ENCODE measurements at places on chromosomes 6 and 20.

DNA sequence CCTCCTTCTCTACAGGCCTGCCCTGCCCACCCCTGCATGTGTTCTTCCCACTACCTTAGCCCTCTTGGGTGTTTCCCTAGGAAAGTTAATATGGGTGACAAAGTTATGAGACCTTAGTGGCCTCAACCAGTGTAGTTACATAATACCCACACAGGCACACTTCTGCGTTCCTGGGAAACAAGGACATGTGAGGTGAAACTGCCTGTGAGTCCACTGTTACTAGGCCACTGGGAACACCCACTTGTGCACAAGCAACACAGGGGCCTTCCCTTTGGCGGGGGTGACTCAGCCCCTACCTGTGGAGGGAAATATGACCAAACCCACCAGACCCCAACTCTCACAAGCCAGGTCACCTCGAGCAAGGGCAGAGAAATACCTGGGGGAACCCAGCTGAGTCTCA is 12.8 kb downstream of the PI16 start:
- DNase-seq, result no peak

GRCh38 chr6:20024316-20024673 is 187.1 kb downstream of the ID4 start:
- DNase-seq, result no peak

- DNase-seq, result no peak
These were observed 35.7 kb downstream of the HBS1L start for GRCh38 chr6:135018941-135019340.

- DNase-seq, result no peak
These were observed 162.9 kb upstream of the SASH1 start for GRCh38 chr6:148179786-148180185.

- DNase-seq, result peak; percentile 74
These were observed 60.1 kb downstream of the GFOD1 start for GRCh38 chr6:13427316-13427715.

DNA sequence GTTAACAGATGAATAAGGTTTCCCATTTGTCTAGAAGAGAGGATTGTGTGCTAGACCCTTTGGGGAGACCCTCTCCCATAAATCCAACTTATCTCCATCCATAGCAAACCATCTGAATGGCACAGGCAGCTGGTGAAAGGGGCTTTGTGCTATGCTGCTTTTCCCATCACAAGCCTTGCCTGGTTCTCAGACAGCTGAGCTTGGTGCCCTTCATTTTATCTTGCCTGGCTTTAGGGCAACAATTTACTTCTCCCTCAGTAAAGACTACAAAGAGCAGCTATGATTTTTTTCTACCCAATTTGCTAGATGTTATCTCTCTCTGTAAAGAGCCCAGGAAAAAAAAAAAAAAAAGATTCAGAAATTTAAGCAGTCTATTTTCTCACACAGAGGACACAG is 117.0 kb upstream of the COL21A1 start:
- DNase-seq, result no peak

DNA sequence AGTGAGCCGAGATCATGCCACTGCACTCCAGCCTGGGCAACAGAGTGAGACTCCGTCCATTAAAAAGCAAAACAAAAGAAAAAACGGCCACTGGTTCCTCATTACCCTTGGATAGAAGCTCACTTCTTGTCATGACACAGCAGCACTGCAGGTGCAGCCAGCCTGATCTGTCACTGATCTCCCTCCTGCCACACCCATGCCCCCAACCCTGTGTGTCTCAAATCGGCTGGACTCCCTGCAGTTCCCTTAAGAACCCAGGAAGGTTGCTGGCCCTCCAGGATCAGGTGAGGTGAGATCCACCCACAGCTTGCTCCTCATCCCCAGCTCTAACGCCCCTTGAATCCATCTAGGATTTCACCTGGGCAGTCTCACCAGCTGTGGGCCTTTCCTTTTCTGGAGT is 26.3 kb upstream of the NNAT start:
- no peak for DNase-seq

DNA sequence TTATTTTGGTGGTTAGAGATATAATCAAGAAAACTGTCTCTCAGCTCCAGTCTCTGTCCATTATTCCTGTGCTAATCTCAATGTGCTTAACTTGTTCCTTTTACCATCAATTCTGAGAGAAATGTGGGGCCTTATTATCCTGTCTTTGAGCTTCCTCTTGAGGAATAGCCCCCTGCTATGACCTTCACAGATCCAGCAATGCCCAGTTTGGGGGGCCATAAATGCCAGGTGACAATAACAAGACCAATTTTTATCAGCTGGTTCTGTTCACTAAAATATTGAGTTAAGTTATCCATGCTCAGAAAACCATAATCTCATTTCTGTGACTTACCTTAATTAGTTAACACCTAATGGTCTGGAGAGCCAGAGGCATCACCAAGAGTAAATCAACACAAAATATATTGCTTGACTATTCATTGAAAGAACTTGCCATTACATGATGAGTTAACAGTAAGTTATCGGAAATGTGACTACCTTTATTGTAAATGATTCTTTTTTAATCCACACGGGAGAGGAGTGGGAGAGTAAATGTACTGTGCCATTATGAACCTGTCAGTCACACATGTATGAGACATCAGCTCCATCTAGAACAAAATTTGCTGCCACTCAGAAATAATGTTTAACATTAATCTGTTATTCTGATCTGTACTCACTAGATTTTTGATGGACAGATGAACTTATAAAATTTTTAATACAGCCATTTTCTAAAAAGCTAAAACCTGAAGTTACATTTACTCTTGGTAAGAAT is 149.7 kb downstream of the ID4 start:
- DNase-seq, result no peak

DNA sequence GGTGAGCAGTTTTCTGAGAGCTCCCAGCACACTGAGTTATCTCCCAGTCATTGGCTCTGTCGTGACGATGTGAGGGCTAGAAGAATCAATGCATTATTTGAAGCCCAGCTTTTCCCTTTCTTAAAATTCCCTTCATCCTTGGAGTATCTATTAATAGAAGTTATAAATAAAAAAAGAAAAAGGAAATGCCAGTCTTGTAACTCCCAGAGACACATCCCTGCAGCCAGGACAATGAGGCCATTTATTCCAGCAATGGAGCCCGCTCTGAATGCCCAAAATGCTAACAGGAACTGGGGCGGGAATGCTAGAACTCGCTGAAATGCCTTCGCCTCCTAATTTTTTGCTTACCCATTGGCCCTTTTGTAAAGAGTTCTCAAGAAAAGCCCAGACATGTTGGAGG is 305.8 kb downstream of the TFAP2C start:
- no peak for DNase-seq

GRCh38 chr6:33975661-33976436 is 170.0 kb downstream of the GRM4 start:
- no peak for DNase-seq

GRCh38 chr6:47413752-47414422 is 63.7 kb upstream of the CD2AP start:
- DNase-seq, result peak; percentile 74

DNA sequence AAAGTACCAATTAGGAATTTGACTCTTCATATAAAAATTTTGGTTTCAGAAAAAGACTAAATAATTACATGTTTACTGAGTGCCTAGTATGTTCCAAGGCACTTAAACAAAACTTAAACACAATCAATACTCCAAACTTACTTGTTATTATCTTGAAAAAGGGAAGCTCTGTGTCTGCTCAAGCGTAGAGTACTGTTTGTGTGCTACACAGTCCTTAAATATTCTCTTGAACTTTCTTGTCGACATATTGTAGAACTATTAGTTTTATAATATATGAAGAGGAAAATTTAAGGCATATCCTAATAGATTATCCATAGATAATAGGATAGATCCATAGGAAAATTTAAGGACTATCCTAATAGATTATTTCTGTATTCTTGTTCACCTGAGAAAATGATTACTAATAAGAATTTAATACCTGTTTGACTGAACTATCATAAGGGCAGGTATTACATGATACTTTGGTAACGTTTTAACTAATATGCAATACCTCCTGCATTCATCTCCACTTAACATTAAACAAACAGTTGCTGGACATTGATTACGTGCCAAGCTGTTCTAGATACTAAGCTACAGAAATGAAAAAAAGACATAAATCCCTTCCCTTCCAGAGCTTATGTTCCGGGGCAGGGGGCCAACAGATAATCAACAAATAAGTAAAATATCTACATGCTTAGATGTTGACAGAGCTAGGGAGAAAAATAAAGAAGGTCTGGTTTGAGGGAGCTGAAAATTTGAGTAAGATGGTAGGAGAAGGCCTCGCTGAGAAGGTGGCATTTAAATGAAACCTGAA is 115.2 kb upstream of the BCLAF1 start:
- no peak for DNase-seq

- no peak for DNase-seq
These were observed 13.6 kb upstream of the DBNDD2 start for GRCh38 chr20:45394221-45395113.

DNA sequence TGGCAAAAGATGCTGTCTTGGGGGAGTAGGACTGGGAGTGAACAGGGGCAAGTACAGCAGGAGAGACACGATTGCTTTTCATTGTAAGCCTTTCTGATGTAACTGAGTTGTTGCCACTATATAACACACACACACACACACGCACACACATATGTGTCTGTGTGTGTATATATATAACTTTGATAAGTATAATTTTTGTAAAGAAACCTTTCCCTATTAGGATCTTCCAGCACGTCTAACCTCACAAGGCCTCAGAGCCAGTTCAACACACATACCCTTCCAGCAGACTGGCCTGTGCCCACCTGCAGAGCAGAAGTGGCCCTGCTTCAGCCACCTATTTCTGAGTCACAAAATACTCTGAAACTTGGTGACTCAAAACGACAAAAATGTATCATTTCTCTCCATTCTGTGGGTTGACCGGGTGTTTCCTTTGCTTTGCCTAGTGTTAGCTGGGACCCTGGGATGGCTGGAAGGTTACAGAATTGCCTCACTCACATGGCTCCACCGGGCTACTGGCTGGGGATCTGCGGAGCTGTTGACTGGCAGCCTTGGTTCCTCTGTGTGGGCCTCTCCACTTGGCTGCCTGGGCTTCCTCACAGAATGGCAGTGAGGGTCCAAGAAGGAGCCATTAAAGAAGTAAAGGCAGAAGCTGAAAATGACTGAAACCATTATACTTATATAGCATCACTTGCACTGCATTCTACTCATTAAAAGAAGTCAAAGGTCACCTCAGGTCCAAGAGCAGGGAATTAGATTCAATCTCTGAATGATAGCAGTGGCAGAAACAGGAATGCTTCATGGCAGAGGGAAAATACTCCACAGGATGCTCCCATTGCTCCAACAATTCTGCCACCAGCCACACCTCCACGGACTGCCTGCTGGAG is 126.4 kb downstream of the BANF2 start:
- peak; percentile 90 for DNase-seq

DNA sequence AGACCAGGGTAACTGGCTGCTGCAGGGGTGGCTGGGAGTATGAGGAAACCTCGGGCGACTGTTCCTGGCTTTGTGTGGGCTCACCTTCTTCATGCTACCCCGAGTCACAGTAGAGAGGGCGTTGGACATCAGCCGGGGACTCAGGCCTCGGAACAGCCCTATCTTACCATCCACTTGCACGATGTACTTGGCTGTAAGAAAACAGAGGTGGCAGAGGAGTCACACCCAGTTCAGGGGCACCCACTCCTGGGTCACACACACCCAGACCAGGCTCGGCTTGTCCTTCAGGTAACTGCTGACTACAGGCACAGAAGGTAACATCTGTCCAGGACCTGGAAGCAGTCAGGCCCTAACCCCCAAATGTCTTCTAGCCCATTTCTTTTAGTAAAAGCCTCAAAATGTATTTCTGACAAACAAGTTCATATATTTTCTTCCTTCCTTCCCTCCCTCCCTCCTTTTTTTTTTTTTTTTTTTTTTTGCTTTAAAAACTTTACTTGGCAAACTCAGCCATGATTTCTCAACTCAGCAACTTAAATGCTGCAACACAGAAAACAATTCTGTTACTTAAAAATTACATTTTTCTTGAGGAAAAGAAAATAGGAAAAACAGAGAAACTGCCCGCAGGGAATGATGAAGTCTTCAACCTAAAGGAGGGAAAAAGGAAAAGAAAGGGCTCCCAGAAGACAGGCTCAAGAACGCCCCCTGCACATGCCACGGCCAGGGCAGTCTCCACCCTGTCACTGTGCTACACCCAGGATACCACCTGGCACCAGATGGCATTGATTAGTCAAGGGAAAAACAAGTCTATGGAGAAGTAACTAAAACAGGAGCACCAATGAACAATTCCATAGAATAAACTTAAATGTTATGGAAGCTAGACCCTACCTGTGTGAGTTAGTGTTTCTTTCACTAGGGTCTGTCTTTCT is 7.3 kb downstream of the MTCH1 start:
- DNase-seq, result no peak

GRCh38 chr6:50925548-50925947 is 106.9 kb downstream of the TFAP2B start:
- no peak for DNase-seq

- no peak for DNase-seq
These were observed 49.0 kb upstream of the RNF24 start for GRCh38 chr20:4064144-4064909.

GRCh38 chr20:62879275-62880146 is 17.9 kb upstream of the TCFL5 start:
- DNase-seq, result no peak

DNA sequence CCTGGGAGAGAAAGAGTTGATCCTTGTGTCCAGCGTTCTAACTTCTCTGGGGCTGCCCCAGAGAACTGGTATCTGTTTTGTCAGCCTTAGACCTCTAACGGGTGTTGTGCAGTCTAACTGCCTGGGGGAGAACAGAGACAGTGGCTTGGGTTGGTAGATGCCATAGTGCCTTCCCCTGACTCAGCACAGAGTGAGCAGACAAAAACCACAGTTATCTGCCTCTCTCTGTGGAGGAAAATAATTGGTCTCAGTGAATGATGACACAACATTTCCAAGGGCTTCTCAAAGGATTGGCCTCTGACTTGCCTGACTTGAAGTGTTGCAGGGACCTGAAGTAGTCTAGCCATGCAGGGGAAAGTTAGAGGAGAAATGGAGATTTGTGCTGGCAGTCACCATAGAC is 226.2 kb upstream of the MAN1A1 start:
- no peak for DNase-seq

DNA sequence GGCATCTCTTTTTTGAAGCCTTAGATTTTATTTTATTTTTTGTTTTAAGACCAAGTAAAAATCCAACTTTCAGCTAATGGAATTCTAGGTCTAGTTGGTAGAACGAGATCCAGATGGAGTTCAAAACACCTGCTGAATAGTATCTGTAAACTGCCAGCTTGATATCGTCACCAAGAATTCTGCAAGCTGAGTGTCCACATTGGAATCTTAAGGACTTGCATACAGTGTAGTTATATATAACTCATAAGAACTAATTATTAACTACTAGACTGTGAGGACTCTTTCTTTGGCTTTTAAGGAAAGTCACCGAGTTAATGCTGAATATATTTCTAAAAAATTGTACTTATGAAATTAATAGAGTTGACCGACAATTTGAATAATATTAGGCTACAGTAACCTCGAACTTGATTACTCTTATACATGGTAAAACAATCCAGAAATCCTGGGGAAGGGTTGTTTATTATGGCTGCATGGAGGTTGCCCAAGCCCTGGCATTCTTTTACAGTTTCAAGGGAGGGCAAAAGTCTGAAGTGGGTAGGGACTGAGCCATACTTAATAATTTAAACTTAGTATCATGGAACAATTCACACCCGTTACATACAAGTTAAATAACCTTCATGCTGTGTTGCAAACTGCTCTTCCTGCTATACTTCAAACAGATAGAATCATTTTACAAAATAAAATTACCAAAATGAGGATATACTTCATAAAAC is 553.9 kb downstream of the PTPRT start:
- DNase-seq, result no peak

GRCh38 chr6:38495518-38495917 is 144.2 kb downstream of the BTBD9 start:
- peak; percentile 54 for DNase-seq
